Stimulated activated naive CD4-positive, alpha-beta T cell (primary cell): ENCODE measurements at places on chromosomes 12 and 14.

DNA sequence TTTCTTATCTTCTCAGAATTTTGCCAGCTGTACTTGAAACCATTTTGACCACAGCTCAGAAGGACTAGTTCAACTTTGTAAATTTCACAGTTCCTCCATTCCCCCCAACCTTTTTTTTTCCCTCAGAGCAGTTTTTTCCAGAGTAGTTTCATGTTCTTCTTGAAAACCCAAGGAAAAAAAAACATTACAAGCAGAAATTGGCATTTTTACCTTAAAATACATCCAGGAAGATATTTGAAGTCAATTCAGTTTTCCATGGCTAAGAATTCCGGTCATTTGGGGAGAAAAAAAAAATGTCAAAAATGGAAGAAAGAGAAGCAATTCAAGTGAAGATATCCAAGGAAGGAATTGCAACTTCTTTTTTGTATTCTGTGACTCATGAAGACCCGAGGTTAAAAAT is 39.5 kb downstream of the SYNE2 start:
- no peak for DNase-seq

- DNase-seq: no peak
Measured at GRCh38 chr14:52995998-52996397, 45.1 kb upstream of the FERMT2 start.

DNA sequence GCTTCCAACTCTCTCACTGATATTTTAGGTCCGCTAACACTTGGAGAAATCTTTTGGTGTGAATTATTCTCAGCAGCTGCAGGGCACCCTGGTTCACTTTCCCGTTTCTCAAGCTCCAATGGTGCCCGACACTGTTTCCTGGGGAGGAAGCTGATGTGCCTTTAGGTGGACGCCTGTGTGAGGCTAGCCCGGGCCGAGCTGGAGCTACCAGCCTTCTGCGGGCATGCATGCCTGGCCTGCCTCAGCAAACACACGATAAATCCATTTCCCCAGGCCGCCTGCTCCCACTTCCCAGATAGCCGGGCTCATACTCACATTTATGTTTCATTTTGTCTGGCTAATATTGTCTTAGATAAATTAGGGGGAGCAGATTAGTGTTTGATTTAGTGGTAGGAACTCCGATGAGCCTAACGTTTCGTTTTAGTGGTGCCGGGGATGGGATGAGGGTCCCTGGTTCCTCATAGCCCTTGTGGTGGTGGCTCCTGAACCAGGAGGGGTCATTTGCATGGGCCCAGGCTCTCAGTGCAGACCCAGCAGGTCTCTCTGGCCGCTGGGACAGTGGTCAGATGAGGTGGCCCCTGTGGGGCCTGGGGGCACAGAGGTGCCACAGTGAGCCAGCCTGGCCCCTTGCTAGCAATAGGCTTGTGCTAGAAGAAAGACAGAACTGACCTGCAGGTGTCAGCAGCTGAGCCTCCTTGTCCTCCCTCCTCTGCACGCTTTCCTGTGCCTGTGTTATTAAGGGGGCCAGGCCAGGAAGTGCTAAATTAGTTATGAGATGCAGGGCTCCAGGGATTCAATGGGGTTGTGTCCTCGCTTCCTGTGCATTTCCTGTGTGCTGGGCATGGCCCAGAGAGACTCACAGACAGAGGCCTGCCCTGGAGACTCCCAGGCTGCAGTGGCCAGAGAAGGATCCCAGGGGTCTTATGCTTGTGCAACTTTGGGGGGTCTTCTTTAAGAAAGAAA is 88.3 kb downstream of the KIF26A start:
- DNase-seq: no peak

GRCh38 chr12:2963760-2964292 is 4.6 kb downstream of the TEAD4 start:
- no peak for DNase-seq

GRCh38 chr14:27845241-27845850 is 921.2 kb upstream of the FOXG1 start:
- no peak for DNase-seq

- DNase-seq: no peak
Measured at GRCh38 chr14:32629236-32629635, 300.1 kb downstream of the AKAP6 start.

- no peak for DNase-seq
Measured at GRCh38 chr12:11651785-11652184, 2.3 kb downstream of the ETV6 start.

GRCh38 chr14:35285168-35286002 is 6.8 kb upstream of the PSMA6 start:
- no peak for DNase-seq

GRCh38 chr14:42428996-42429395 is 822.3 kb downstream of the LRFN5 start:
- no peak for DNase-seq

GRCh38 chr14:70599345-70599744 is 1.1 kb downstream of the MED6 start:
- DNase-seq: no peak

GRCh38 chr14:95011445-95012006 is 145.8 kb downstream of the DICER1 start:
- no peak for DNase-seq

DNA sequence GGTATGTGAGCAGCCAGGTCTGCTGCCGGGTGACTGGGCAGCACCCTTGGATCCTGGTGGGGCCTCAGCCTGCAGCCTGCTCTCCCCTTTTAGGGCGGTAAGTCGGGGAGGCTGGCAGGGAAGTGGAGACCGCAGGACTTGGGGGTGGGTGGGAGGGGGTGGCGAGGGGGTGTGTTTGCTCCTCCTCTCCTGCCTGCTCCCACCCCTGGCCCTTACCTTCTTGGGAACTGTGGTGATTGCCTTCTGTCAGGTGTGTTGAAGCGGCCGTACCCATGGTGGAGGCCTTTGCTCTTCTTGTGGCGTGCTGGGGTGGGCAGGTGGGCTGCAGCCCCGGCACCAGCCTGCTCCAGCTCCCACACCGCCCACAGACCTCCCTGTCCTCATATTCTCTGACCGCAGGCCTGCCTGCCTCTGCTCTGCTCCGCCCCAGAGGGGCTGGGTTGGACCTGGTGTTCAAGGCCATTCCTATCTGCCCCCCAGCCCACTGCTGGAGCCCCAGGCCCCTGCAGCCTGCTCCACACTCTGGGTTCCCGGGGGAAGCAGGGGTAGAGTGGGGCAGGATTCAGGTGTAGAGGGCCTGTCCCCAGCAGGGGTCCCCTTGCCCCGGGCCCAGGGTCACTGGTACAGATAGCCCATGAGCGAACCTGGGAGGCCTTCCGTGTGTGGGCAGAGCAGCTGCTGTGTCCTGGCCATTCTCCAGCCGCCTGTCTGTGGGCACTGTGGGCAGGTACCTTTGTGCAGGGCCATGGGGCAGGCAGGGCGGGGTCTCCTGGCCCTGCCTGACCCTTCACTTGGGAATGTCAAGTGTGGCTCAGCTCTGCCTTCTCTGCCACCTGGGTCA is 5.2 kb downstream of the TEDC1 start:
- no peak for DNase-seq

DNA sequence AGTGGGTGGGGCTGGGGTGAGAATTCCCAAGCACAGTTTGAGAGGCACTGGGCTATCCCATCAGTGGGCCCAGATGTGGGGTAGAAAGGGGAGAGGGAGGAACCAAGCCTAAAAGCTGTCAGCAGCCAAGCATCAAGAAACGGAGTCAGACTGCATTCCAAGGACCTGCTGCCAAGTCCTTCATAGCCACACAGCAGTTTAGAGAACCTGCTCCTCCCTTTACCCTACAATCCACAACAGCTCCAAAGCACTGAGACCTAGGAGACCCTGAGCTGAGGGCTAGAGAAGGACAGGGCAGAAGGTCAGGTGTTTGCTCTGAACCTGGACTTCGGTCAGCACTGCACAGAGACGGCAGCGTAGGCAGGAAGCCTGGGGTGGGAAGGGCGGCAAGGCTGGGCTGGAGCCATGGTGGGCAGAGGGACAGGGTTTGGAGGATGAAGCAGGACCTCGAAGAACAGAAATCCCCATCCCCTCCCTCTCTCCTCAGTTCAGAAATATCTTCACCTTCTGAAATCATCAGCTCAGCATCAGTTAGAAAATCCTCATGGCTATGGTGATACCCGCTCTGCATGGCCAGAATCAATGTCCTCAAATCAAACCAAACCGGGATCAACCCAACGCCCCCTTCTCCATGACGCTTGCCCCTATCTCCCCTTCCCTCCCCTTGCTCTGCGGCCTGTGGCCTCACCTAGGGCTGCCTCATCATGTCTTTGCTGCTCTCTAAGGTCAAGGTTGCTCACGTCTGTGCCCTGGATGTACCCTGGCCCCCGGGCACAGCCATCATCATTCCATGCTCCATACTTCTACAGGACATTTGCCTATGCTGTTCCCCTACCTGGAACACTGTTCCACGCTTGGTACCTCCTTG is 12.9 kb upstream of the SERPINA4 start:
- no peak for DNase-seq

DNA sequence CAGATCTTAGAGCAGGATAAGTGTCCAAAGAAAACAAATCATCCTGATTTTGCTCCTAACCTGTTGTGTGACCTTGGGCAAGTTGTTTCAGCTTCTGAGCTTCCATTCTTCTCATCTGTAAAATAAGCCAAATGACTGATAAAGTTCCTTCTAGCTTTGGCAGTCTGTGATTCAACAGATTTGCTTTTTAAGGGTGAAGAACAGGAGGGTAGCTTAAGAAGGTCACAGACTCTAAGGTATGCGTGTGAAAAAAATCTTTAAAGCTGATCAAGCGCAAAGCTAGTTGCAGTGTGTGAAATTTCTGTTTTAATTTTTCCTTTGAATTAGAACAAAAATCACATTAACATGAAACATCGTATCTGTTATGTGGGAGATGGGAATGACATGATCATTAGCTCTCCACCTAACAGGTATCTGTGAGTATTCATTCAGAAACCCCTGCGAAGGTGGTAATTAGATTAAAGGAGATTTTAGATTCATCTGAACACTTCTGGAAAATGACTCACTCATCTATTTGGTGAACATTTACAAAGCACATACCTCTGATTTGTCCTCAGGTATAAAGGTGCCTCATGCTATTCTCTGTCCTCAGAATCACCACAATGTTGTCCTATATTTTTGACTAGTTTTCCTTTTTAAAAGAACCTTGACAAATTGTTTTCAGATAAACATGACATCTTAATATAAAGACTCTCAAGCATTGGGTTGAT is 131.9 kb upstream of the CPM start:
- no peak for DNase-seq
